AML-193 (cell line): ENCODE measurements at places on chromosomes 13 and 19.
A peak's percentile ranks its signal among the peaks of the same experiment; 100 is the strongest.

DNA sequence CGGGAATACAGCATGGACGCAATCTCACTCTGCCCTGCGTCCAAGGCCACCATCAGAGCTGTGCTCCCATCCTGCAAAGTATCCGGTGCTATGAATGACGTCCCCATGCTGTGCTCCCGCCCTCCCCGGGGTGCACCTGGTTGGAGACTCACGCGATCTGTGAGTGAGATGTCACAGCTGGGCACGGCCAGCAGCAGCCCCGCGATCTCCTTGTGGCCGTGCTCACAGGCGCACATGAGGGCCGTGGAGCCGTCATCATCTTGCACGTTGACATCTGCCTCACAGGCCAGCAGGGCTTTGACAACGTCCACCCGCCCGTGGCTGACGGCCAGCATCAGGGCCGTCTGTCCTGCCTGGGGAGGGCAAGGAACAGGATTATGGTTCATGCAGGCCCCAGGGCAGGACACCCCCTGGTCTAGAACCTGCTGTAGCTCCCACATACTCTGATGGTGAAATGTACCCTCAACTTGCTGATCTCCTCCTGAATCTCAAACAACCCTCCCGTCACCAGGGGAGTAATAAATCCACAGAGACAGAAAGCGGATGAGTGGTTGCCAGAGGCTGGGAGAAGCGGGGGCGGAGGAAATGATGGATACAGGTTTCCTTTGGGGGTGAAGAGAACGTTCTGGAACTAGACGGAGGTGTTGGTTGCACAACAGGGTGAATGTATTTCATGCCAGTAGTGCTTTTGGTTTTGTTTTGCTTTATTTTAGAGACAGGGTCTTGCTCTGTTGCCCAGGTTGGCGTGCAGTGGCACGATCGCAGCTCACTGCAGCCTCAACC lies 14.5 kb upstream of the SPC24 start:
- DNase-seq, result no peak

GRCh38 chr13:26760832-26761582 lies 421 bp upstream of the GPR12 start:
- no peak for DNase-seq

- no peak for DNase-seq
Measured at GRCh38 chr19:49057636-49058234, at the start of gene CGB7. Gene CGB7, minus strand, starts transcription at chr19:49057749. Its CDS starts 2,374 bp downstream, at chr19:49055375.

DNA sequence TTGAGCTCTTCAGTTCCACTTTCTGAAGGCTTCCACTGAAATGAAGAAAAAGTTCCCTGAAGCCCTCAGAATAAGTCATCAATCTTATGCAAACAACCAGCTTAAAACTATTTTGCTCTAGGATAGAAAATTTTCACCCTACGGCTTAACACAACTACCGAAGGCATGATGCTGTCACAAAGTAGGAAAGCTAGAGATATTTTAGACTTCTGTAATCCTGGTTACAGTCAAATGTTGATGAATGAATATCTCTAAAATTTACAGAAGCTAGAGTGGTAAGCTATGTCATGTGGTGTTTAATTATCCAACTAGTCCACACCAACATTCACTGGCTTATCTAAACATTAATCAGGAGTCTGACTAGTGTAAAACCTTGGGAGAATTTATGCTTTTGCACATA lies 197.9 kb downstream of the SUCLA2 start:
- DNase-seq, result no peak

DNA sequence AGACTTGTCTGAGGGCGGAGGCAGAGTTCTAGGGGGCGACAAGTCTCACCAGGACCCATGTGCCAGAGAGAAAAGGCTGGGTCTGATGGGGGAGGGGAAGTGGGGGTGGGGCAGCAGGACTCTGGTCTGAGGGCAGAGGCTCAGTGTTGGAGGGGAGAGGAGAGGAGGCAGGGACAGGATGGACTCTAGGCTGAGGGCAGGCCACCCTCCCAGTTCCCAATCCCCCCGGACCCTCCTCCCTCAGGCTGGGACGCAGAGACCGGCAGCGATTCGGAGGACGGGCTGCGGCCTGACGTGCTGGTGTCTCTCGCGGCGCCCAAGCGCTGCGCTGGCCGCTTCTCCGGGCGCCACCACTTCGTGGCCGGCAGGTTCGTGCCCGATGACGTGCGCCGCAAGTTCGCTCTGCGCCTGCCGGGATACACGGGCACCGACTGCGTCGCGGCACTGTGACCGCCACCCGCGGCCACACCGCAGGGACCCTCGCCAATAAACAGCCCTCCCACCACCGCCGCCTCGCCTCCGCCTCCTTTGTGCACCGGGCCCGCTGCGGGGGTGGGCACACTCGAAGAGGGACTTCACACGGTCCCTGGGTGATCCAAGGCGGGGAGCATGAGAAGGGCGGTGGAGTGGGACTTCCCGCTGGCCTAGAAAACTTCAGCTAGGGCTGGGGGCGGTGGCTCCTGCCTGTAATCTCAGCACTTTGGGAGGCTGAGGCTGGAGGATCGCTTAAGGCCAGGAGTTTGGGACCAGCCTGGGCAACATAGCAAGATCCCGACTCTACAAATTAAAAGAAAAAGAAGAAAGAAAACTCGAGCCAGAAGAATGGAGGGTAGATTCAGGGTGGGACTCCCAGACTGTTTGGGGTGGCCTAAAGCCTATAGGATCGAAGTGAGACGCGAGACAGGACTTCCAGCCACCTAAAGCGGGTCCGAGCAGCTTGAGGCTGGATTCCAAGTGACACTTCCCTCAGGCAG lies 703 bp upstream of the CILP2 start:
- DNase-seq, result no peak

GRCh38 chr19:56960959-56961543 lies 120.5 kb upstream of the PEG3 start:
- DNase-seq, result no peak

- DNase-seq, result no peak
Measured at GRCh38 chr19:46089432-46089831, 35.1 kb downstream of the IGFL3 start.

DNA sequence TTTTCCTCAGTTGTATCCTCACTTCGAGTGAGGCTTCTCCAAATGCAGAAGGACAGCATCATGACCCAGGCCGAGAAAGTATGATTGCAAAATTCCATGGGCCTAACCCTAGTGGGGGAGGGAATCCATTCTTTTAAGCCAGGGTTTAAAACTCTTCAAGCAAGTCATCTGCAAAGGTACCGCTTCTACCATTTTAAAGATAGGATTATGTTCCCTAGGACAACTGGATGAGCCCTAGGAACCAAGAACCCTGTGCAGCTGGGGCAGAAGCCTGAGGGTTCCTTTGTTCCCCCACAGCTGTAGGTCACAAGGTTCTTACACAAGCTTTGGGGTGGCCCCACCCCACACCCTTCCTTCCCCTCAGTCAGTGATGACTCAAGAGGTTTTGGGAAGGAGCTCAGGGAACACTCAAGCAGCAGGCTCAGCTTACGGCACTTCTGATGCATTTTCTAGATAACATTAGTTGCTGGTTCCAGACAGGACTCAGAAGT lies 13.5 kb downstream of the ARL11 start:
- DNase-seq, result peak; percentile 94

DNA sequence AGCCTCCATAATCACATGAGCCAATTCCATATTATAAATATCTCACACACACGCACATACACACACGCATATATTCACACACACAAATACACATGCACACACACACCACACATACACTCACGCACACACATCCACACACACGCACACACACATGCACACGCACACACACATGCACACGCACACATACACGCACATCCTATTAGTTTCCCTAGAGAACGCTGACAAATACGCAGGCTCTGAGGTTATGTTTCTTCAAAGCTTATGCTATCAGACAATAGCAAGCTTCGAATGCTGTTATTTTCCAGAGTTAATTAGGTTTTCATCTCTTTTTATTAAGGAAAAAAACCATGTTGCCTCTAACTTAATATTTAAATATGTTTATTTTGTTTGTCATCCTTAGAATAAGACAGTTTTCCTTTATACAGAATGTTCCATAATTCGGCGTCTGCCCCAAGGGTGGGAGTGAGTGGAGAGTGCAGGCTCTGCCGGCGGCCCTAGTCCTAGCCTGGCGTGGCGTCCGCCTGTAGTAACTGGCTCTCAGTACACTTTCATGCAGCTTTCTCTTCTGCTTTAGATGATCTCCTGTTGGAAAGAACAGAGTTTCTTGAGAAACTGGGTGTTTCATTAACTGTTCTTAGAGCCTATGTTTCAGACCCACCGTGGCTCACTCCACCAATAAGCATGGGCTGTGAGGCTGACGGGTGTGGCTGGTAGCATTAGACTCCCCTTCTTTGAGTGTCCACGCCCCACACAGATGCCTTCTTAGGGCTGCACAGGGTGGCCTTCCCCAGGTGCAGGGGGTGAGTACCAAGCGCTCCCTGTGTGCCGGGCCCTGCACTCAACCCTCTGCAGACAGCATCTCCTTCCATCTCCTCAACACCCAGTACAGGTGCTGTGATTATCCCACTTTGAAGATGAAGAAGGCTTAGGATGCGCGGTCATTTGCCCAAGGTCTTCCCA lies 30.4 kb upstream of the ANKRD10 start:
- DNase-seq, result no peak
